ENCODE measurements at places on chromosomes 16 and 17.
A peak's percentile ranks its signal among the peaks of the same experiment; 100 is the strongest.

GRCh38 chr16:50771366-50771765, 29.5 kb downstream of the CYLD start:
- DNase-seq = no peak

DNA sequence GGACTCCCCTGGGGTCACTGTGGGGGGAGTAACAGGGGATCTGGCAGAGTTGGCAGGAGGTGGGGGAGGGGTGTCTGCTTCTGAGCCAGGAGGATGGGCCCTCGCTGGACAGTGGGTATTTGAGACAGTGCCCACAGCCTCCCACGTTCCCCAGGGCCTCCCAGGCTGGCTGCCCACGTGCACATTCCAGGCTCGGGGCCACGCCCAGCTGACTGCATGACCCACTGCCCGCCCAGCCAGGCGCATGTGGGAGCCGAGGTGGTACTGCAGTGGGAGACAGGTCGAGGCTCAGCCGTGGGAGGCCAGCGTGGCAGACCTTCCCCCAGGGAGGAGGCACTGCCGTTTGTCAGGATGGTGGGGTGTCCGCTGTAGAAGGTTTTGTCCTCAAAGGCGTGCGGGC, 38.8 kb downstream of the BAHCC1 start:
- no peak for DNase-seq

DNA sequence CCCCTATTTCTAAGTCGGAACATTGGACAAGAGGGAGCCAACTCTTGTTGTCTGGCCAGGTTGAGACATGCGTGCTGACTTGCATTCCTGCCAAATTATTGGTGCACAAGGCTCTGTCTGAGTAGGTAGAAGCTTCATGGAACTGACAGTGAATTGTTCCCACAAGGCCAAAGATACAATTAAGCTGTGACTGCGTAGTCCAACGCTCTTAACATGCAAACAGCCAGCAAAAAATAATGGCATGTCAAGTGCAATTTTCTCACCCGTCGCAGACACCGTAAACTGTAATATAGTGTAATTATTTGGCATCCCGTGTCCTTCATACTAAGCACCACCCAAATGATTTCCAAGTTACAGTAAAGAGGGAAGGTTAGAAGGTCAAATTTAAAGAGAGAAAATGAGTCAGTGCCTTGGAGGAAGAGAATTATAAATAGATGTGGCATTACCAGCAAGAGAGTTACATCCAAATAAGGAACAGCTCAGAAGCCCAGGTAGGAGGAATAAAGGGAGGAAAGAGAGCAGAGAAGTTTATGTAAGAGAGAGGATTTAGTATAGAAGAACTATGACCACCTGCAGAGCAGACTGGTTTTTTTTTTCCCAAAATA, 21.8 kb downstream of the CDH8 start:
- no peak for DNase-seq

GRCh38 chr16:27410761-27411160, 8.8 kb downstream of the IL21R start:
- DNase-seq = no peak

DNA sequence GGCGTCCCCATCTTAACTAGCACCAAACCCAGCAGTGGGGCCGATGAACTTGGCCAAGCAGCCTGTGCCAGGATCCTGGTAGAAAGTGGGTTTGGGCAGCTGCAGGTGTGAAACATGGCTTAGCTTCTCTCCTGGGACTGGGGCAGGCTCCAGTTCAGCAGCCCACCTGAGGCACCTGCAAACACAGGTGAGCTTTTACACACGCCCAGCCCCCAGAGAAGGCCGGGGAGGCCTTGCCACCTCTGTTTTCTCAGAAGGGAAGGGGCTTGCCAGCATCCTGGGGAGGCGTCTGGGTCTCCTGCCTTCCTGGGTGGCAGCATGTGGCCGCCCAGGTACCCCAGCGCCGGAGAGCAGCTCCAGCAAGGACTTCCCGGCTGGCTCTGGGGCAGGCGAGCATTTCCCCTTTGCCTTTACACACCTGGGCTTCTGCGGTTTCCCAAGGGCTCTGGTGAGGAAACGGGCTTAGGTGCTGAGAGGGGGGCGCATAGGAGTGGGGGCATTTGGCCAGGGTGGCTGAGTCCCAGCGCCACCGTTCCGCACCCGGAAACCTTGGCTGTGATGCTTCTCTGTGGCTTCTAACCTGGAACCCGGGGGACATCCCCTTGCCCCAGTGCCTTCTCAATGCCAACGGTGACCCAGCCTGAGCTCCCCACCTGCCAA, 81.6 kb upstream of the CBX4 start:
- DNase-seq = no peak

DNA sequence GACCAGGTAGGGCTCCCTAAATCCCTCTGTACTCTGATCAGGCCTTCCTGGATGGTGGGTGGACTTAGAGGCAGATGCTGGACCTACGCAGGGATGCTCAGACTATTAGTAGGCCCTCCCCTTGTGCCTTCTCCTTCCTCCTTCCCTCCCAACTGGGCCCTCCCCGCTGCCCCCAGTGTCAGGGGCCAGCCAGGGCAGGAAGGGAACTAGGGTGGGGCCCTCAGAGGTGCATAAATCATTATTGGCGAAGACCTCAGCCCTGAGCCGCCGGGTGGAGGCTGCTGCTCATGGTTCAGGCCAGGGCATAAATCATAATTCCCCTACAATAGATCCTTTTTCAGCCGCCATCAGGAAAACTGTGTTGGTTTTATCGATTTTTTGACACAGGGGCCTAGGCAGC, 81.4 kb downstream of the MRM1 start:
- no peak for DNase-seq

DNA sequence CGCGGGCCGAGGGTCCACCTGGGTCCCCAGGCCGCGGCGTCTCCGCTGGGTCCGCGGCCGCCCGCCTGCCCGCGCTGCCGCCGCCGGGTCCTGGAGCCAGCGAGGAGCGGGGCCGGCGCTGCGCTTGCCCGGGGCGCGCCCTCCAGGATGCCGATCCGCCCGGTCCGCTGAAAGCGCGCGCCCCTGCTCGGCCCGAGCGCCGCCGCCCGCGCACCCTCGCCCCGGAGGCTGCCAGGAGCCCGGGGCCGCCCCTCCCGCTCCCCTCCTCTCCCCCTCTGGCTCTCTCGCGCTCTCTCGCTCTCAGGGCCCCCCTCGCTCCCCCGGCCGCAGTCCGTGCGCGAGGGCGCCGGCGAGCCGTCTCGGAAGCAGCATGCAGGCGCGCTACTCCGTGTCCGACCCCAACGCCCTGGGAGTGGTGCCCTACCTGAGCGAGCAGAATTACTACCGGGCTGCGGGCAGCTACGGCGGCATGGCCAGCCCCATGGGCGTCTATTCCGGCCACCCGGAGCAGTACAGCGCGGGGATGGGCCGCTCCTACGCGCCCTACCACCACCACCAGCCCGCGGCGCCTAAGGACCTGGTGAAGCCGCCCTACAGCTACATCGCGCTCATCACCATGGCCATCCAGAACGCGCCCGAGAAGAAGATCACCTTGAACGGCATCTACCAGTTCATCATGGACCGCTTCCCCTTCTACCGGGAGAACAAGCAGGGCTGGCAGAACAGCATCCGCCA, 504 bp downstream of the FOXC2 start:
- peak; percentile 57 for DNase-seq

DNA sequence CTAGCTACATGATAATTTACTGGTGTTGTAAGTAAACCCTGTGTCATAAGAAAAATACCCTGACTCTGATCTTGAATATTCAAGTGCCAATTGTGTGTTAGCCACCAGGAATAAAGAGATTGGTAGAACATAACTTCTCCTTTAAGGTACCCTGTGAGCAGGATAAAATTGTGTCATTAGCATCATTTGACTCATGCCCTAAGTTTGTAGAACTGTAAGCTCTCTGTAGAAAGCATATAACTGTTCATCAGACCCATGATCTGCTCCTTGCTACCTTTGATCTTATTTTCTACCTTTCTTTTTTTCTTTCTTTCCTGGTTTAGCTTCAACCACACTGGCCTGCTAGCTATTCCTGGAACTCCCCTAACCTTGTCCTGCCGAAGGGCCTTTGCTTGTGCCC, 35.8 kb downstream of the PTRH2 start:
- DNase-seq = no peak

Data from SJCRH30 (cell line).